Glomerular endothelial cell (primary cell): ENCODE measurements at places on chromosomes 6 and 20.

DNA sequence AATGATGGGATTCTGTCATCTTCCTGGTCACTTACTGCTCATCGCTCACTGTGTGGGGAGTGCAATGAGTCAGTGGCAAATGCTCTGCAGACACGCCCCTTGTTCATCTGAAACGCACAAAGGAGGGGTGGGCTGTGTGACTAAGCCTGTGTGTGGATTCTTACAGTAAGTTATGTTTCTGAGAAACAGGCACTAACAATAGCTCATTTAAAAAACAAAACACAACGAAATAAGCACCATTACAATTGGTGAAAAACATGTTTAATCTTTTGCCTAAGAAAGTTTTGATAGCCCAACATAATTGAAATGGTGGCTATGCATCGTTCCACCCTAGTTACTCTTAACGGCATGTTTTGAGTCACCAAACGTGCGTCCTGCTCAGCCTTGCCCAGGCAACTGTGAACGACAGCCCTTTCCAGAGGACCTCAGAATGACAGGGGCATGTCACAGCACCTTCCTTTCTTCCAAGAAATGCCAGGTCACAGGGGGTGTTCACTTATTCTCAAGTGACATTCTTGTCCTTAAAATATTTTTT is 118.4 kb upstream of the SGK1 start:
- DNase-seq, result peak; percentile 93

- DNase-seq, result no peak
These were observed 133.0 kb downstream of the LCA5 start for GRCh38 chr6:79404261-79404660.

GRCh38 chr6:111076024-111076695 is 11.1 kb upstream of the SLC16A10 start:
- DNase-seq, result no peak

DNA sequence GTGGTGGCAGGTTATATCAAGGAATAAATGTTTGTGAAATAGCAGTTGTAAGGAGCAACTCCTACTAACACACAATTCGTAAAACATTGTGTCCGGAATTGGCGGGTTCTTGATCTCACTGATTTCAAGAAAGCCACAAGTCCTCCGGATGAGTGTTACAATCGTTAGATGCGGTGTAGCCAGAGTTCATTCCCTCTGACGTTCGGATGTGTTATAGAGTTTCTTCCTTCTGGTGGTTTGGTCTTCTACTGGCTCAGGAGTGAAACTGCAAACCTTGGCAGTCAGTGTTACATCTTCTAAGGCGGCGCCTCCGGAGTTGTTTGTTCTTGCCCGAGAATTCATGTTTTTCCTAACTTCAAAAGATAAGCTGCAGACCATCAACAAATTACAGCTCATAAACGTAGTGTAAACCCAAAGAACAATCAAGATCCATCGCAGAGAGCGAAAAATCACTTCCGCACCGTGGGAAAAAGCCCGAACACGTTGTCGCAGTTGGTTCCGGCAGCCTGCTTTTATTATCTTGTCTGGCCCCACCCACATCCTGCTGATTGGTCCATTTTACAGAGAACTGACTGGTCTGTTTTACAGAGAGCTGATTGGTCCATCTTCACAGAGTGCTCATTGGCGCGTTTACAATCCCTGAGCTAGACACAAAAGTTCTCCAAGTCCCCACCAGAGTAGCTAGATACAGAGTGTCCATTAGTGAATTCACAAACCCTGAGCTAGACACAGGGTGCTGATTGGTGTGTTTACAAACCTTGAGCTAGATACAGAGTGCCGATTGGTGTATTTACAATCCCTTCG is 58.2 kb downstream of the TRIM27 start:
- no peak for DNase-seq

DNA sequence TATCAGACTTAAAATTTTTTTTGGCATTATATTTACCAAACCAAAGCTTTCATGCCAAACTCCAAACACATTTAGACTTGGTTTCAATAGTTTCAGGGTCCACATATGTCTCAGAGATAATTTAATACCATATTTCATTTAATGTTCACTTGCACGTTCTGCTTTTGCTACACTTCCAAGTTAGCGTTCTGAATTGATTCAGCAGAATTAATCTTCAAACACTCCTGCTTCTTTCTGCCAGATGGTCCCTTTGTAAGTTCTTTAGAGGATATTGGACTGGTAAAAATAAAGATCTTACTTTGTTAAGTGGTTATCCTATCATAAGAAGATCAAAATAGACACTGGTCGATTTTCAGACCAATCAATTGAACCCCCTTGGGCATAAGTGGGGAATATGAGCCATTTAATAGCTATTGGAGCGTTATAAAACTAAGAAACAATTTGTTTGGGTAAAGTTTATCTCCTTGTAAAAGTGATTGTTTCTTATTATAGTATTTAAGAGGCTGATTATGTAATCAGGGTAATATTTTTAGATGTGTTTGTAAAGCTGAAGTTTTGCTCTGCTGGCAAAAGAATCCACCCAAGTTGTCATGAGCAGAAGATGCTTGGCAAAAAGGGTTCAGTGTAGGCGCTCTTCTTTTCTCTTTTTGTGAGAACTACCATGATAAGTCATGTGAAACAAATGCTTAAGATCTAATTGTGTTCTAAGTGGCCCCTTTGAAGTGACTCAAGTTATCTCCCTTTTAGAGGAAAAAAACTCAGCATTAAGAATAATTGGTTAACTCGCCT is 92.2 kb downstream of the MCHR2 start:
- DNase-seq, result no peak

GRCh38 chr20:1833728-1834726 is 61.2 kb upstream of the SIRPA start:
- DNase-seq, result no peak

DNA sequence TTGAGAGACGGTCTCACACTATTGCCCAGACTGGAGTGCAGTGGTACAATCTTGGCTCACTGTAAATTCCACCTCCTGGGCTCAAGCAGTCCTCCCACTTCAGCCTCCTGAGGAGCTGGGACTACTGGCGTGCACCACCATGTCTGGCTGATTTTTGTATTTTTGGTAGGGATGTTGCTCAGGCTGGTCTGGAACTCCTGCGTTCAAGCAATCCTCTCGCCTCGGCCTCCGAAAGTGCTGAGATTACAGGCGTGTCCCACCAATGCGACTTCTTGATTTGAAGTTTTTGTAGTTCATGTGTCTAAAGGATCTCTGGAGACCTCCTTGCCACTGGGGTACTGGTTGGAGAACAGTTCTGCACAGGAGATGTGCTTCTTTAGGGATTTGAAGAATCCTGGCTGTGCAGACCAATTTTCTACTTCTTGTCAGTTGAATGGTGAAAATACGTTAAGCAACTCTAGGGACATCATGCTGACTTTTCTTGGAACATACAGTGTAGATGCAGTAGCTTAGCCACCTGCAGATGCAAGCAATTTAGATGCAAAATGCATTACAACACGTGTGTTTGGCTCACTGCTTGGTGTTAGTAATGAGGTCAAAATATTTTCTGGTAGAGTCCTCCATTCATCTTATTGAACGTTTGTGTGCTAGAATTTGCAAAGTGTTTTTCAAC is 28.2 kb downstream of the SYTL3 start:
- DNase-seq, result no peak
